AG08396 (cell line): ENCODE measurements at places on chromosomes 16 and 17.

- DNase-seq, result peak; percentile 79
Measured at GRCh38 chr17:42779936-42780850, at the start of gene WNK4. TSS of gene WNK4 (plus strand) at chr17:42780610. CDS start at chr17:42780699, 89 bp downstream.

DNA sequence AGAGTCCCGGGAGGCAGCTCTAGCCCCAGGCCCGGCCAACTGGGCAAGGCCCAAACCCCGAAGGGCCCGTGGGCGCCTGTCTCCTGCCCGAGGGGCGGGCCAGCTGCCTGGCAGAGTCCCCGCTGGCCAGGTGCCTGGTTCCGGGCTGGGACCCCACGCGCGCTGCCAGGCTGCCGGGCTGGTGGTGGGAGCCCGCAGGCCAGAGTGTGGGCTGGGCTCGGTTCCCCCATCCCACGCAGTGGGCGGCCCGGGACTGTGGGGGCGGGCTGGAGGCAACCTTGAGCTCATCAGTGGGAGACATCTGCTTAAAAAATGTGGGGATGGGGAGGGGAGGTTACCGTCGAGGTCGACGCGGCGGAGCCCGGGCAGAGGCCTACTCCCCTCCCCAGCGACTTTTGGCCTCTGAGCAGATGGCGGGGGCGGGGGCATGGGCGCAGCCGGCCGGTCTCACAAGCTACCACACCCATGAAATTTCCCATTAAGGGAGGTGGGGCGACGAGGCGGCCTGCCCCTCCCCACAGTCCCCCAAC is 176.4 kb upstream of the GSE1 start:
- DNase-seq, result peak; percentile 54

- no peak for DNase-seq
Measured at GRCh38 chr16:53202398-53202797, 147.6 kb downstream of the CHD9 start.

DNA sequence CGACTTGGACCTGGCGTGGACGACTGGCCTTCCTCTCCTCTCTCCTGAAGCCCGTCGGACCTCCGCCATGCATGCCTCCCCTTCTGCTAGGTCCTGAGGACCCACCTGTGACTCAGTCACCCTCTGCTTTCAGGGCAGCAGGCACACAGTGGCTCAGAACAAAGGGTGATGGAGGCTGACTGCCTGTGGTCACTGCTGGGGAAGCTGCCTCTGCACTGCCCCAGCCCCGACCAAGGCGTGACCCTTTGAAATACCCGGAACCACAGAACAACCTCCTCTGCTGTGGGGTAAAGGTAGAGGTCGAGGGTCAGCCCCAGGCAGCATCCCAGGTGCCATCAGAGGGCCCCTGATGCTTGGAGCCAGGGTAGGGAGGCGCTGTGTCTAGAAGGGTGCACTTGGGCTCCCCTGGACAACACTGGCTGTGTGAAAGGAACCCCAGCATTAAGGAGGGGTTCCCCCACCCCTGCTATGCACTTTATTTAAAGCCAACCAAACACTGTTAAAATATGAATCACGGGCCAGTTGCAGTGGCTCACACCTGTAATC is 12.5 kb upstream of the SLC4A1 start:
- no peak for DNase-seq

DNA sequence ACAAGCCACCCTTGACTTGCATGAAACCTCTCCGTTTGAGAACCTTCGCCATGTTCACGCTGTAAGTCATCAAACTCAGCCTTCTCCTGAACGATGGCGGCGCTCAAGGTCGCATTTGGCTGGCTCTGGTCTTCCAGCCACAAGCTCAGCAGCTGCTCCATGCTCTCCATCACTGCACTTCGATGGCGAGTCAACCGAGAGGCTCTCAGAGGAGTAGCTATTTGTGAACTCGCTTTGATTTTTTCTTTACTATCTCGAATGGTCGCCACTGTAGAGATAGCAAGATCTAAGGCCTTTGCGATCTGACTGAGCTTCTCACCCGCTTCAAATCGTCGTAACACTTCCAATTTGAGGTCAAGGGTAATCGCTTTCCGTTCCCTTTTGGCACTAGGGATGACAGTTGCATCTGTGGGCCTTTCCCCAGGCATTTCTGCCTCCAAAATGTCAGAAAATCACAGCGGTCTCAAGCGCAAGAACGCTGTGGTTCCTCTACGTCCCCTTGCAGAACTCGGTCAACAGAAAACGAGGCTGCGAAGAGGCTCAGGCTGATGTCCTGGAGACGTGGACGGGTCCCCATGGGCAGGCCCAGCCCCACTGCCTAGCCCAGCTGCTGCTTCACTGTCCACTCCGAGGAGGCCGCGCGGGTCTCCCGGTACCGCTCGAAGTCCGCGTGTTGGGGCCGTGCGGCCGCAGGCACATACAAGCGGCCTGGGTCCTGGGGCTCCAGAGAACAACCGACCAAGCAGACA is 23.1 kb downstream of the DEF8 start:
- no peak for DNase-seq

- no peak for DNase-seq
Measured at GRCh38 chr16:50038286-50038685, 13.3 kb downstream of the CNEP1R1 start.

DNA sequence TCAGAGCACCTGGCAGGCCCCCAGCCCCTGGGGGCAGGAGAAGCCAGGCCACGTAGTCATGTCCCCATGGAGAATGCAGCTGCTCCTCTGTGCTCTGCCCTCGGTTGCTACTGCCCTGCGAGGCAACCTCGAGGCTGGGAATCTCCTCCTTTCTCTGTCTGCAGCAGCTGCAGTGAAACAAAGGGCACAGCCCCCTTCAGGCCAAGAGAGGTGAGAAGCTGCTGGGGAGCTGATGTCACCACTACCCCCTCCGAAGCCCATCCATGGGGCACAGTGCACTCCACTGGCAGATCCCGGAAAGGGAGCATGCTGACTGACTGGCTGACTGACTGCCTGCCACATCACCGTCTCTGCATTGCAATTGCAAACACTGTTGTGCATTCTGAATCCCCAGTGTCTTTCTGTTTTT is 103.7 kb downstream of the GRIN2A start:
- DNase-seq, result no peak

DNA sequence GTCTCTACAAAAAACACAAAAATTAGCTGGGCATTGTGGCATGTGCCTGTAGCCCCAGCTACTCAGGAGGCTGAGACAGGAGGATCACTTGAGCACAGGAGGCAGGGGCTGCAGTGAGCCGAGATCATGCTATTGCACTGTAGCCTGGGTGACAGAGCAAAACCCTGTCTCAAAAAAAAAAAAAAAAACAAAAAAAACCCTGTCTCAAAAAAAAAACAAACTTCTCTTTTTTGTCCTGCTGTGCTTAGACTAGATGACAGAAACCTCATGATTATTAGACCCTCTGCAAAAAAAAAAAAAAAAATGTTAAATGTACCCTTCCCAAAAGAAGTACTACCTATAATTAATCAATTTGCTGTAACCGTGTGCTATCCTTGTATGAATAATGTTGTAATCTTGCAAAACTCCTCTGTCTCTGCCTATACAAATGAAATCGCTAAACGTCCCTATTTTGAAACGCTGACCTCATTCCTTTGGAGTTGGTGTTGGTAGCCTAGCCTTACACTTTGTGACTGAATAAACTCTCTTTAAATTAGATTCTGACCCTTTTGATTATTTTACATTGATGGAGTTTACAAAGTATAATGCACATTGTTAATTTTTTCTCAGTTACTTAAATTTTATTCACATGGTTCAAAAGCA is 13.6 kb upstream of the DHRS7B start:
- no peak for DNase-seq

GRCh38 chr17:48630009-48630924 is 4.1 kb upstream of the HOXB9 start:
- DNase-seq, result no peak

- DNase-seq, result no peak
Measured at GRCh38 chr17:69485901-69486643, 71.6 kb downstream of the MAP2K6 start.

DNA sequence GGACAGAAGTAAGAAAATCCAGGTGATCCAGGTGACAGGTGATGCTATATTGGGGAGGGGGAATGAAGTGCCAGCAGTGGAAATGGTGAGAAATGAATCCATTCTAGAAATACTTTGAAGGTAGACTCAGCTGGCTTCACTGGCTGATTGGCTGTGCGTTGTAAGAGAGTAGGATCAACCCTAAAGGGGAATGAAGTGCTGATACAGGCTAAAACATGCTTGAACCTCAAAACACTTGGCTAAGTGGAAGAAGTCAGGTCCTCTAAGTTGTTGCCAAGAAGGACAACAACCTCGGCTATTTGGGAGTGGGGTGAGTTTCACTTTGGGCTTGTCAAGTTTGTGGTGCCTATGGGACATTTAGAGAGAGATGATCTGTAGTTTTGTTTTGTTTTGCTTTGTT is 24.1 kb upstream of the SCNN1B start:
- DNase-seq, result no peak

DNA sequence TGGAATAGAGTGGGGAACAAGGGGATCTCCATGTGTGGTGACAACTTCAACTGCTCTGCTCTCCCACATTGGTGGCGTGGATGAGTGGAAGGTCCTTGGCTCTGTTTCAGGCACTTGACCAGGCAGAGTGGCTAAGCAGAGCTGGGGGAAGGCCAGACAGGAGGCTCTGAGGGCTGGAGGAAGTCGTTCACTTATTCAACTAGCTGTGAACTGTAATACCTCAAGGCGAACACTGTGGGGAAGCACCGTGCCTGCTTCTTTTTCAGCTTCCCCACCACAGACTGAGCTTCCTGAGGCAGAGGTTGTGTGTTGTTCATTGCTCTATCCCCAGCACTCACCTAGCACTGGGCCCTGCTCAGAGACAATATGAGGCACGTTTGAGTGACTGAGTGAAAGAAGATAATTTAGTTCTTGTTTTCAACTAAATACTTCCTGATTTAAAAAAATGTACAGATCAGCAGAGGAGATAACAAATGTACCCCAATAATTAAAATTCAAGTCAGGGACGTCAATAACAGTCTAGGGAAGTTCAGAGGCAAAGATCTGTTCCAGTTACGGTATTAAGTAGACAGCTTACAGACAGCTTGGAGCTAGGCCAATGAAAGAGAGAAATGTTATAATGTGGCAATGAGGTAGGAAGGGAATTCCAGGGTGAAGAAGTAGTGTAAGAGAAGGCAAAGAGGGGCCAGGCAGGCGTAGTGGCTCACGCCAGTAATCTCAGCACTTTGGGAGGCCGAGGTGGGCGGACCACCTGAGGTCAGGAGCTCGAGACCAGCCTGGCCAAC is 34.7 kb downstream of the MYO18A start:
- DNase-seq, result peak; percentile 65

DNA sequence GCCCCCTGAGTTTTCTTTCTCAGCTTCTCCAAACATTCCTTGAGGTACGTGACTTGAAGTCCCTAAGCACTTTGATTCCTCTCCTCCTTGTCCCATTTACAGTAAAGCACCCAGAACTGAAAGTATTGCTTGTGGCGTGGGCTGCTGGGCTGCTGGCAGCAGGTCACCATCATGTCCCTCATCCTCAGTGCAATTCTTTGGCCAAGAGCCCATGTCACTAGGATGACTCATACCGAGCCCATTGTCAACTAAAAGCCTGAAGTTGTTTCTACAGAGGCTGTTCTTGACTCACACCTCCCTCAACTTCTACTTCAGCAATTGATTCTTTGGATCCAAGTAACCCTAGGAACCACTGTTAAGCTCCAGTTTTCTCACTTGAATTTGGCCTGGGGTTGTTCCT is 54.3 kb downstream of the KPNA2 start:
- DNase-seq, result no peak

DNA sequence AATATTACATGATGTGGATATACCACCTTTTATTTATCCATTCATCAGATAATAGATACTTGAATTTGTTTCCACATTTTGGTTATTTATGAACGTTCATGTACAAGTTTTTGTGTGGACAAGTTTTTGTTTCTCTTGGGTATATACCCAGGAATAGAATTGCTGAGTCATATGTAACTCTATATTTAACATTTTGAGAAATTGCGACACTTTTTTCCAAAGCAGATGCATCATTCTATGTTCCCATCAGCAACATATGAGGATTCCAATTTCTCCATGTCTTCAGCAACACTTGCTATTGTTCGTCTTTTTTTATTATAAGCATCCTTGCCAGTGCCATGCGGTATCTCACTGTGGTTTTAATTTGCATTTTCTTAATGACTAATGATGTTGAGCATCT is 93.9 kb downstream of the GSG1L start:
- no peak for DNase-seq

GRCh38 chr17:14198013-14198412 is 38.6 kb downstream of the CDRT15 start:
- no peak for DNase-seq

DNA sequence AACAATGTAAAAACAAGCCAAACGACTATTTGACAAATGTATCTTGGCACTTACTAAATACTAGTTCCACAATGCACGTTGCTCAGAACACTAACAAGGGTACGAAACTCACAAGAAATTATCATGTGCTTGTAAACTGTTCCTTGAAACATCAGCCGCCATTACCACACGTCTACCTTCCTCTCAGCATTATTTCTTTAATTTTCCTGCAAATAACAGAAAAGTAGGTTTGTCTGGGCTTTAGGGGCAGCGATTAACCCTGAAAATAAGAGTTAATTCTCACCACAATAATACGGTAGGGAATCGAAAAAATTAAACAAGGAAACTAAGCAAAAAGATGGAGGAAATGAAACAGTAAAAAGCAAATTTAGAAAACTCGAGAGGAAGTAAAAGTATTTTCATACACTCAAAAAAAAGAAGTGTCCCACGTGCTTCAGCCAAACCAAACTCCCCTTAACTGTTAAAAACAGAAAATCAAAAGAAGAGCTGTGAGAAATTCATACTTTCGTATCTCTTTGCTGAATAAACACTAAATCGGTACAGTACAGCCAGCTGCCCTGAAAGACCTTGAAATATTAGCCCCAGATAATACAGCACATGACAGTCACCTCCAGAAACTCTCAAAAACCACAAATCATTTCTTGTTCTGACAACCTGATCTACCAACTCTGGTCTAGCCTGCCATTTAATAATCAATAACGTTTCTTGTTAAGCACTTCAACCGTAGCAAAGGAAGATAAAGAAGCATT is 1.2 kb downstream of the ARHGAP17 start:
- no peak for DNase-seq

- no peak for DNase-seq
Measured at GRCh38 chr16:75207831-75208230, 870 bp upstream of the CTRB2 start.

DNA sequence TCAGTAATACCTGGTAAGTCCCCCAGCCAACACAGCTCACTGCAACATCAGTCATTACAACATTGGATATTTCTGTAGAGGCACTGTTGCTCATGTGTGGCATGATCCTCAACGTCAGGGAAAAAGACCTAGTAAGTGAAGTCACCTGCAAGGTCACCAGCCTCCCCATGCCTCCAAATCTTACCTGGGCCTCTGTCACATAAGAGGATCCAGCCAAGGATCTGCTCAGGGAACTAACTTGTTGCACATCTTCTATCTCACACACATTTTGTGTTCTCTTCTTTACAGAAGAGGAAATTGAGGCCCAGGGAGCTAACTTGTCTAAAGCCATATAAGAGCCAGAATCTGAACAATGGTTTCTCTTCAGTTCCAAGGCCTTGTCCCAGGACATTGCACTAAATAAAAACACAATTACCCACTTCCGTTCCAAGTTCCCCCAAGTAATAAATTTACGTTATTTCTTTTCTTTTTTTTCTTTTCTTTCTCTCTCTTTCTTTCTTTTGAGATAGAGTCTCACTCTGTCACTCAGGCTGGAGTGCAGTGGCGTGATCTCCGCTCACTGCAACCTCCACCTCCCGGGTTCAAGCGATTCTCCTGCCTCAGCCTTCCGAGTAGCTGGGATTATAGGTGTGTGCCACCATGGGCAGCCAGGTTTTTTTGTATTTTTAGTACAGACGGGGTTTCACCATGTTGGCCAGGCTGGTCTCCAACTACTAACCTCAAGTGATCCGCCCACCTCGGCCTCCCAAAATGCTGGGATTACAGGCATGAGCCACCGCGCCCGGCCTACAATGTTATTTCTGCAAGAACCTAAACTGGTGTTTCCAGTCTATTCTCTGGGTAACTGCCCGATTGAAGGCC is 1.3 kb downstream of the SHMT1 start:
- DNase-seq, result no peak
